ENCODE measurements at places on chromosomes 2 and 18.

DNA sequence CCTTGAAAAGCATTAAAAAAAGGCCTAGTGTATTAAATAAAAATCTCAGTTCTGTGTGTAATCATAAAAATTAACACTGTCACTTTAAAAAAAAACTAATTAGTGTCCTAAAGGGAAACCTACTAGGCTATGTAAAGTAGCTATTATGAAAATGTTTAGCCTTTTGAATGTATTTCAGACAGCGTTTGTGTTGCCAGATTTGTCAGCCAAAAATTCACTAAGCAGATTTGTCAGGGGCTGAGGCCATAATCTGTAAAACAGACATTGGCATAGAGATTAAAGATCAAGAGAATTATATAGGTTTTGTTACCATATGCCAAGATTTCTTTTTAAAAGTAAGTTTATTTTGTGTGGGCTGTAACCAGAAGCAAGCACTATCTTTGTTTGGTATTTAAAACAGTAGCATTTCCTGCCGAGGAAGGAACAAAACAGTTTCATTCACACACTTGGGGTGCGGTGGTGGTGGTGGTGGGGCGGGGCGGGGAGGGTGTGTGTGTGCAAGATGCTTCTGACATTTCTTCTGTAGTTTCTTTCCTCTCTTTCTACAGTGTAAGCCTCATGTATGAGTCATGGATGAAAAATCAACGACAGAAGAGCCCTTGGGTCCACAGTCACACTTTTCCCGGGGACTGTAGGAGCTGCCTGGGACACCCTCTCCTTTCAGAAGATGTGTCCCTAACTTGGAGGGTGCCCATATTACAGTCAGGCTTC, 328.5 kb upstream of the FANCL start:
- DNase-seq = peak; percentile 4

GRCh38 chr18:48393170-48393569, 16.0 kb downstream of the ZBTB7C start:
- DNase-seq = no peak

DNA sequence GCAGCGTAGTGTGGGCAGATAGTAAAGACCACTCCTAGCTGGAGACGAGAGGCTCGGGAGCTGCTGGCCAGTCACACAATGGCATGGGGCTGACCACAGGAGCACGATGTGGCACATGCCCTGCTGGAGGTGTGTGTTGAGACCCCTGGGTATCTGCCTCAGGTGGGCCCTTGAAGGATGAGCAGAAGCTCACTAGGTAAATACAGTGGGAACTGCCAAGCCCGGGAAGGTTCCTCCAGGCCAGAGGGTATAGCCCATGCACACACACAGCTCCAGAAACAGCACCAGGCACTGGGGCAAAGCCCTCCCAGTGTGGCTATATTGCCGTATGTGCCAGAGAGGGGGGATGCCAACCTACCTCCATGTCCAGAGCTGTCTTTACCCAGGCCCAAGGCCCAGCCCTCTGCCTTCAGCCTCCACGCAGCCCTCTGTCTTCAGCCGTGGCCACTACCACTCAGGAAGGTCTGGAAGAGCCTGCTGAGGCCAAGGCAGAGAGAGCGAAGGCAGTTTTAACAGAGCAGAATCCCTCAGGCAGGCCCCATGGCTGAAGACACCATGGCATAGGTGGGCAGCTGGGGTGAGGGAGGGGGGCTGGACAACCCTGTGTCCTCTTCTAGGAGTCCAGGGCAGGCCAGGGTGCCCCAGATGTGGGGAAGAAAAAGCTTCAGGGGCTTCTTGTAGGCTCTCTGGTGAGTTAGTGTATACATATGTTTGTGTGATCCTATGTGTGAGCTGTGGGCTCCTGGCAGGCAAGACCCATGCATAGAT, 7.0 kb upstream of the ARID5A start:
- no peak for DNase-seq

- DNase-seq = no peak
Observed at GRCh38 chr2:31413025-31413424, 1.5 kb downstream of the XDH start.

DNA sequence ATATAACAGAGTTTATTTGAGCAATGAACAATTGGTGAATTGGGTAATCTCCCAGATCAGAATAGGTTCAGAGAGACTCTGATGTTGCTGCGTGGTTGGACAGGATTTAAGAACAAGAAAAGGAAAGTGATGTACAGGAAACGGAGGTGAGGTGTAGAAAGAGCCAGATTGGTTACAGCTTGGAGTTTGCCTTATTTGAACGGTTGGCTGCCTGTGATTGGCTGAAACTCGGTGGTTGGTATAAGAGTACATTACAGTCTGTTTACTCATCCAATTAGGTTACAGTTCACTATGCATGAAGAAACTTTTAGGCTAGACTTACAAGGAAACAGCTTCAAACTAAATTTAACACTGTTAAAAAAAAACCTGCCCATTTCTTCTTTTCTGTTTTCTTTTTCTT, 68.0 kb upstream of the CABLES1 start:
- DNase-seq = peak; percentile 24

- no peak for DNase-seq
Observed at GRCh38 chr2:191947235-191947634, 100.3 kb upstream of the CAVIN2 start.

GRCh38 chr18:48136827-48137373, 206.4 kb upstream of the SMAD2 start:
- no peak for DNase-seq

- no peak for DNase-seq
Observed at GRCh38 chr2:133557614-133558013, 10.6 kb downstream of the NCKAP5 start.

DNA sequence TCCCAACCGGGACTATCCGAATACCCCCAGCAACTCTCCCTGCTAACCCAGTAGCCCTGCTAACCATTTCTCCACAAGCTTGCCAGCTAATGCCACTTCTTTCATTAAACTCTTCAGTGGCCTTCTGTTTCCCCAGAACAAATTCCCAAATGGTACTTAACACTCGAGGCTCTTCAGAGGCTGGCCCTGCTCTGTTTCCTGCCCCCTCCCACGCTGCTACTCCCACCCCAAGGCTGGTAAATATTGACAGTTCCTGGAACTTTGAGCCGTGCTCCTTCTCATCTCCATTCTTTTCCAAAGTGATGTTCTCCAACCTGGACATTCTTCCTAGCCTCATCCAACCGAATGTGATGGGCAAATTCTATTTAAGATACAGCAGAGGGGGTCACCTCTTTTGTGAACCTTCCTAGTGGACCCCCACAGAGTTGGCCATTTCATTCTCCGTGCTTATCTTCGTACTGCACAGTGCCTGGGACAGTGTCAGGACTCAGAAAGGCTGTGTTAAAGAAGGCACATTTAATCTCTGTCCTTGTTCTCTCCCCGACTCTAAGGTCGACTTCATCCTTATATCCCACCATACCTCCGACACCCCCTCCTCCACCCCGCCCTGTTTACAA, 3.2 kb upstream of the KIDINS220 start:
- DNase-seq = no peak
